ENCODE measurements at places on chromosomes 12 and 14.
A peak's percentile ranks its signal among the peaks of the same experiment; 100 is the strongest.

- DNase-seq, result peak; percentile 72
Measured at GRCh38 chr12:46473634-46474329, 101.2 kb upstream of the SLC38A2 start.

DNA sequence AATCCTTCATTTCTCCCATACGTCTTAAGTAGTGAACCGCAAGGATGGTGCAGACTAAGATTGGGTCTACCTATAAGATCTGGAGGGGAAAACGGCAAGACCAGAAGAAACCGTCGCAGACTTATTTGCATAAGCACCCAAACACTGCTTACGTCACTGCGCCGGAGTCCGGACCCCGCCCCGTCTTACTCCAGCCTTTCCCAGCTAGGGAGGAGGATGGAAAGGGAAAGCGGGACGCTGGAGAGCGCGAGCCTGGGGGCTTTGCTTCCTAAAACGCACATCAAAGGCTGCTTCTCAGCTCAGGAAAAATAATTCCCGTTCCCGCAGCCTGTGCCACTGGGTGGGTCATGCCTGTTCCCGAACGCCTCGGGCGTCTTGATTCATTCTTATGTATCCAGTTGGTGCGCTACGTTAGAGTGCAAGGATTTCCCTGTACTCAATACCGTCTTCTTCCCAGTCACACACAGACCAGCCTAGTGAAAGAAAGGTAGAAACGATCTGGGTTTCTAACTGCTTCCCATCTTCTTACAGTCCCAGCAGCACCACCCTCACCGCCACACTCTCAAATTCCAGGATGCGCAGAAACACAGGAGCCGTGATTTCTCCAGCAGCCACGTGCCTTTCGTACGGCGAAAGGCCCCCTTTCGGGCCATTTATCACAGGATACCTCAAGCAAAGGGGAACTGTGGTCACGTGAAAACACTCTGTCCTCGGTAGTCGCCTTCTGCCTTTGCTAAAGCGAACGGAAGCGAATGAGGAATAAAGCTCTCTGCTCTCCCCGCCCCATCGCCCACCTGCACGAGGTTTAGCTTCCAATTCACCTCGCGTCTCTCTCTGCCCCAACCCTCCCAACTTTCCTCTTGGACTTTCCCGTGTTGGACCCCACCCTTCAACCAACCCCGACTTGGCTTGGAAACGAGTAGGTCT lies 1.1 kb downstream of the SLC6A15 start:
- DNase-seq, result peak; percentile 79

- DNase-seq, result no peak
Measured at GRCh38 chr12:107844312-107844921, 69.9 kb downstream of the ASCL4 start.

GRCh38 chr14:85616886-85617285 lies 86.9 kb downstream of the FLRT2 start:
- DNase-seq, result no peak

- DNase-seq, result no peak
Measured at GRCh38 chr14:62847168-62847567, 198.1 kb downstream of the KCNH5 start.

DNA sequence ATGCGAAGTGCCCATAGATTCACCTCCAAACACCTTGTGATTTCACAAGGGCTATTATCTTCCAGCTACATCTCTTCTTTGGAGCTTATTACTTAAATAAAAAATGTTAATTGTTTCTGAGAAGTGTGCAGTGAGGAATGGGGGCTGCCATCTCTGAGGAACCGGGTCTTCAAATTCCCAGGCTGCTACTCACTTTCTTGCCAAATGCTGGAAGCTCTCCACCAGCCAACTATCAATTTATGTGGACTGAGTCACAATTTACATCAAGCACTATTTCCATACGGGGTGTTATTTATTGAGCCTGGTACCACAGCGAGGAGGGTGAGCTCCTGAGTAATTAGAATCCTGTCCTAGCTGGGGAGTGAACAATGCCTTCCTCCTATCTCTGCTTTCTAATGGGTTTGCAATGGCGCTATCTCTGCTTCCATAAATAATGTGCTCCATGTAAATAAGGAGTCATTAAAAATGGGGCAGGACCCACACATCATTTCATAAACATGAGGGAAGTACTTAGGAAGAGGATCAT lies 898.3 kb downstream of the VRK1 start:
- no peak for DNase-seq

- peak; percentile 23 for DNase-seq
Measured at GRCh38 chr12:63276537-63277365, 125.8 kb upstream of the AVPR1A start.

GRCh38 chr14:64112867-64113678 lies 181.1 kb downstream of the ESR2 start:
- DNase-seq, result peak; percentile 89

GRCh38 chr14:46464341-46464740 lies 187.2 kb downstream of the RPL10L start:
- no peak for DNase-seq

GRCh38 chr14:85190251-85190650 lies 339.7 kb upstream of the FLRT2 start:
- no peak for DNase-seq

DNA sequence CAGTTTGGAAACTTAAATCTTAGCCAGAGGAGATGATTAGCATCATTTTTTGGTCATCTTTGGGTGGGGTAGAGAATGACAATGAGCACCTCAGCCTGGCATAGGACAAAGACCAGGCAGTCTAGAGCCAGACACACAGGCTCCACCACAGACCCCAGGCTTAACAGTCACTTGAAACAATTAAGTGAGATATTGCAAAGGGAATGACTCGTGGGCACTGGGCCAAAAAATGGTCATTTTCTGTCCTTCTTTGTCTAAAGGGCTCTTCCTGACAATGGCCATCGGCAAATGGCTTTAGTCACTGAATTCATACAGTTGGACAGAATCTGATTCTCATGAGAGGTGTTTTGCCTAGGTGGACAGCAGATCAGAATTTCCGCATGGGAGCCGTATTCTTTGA lies 78.0 kb upstream of the DICER1 start:
- DNase-seq, result no peak

GRCh38 chr12:50053583-50053982 lies 3.8 kb upstream of the ASIC1 start:
- no peak for DNase-seq

- no peak for DNase-seq
Measured at GRCh38 chr12:9732921-9733461, at the start of gene CLECL1. CLECL1 (minus strand) TSS chr12:9733097.

GRCh38 chr12:97275728-97276590 lies 186.6 kb upstream of the RMST start:
- DNase-seq, result peak; percentile 31

Measured in NCI-H2081 (cell line).